ENCODE measurements at places on chromosomes 7 and 10.

GRCh38 chr10:13527864-13528122 lies 1.0 kb downstream of the BEND7 start:
- no peak for DNase-seq

DNA sequence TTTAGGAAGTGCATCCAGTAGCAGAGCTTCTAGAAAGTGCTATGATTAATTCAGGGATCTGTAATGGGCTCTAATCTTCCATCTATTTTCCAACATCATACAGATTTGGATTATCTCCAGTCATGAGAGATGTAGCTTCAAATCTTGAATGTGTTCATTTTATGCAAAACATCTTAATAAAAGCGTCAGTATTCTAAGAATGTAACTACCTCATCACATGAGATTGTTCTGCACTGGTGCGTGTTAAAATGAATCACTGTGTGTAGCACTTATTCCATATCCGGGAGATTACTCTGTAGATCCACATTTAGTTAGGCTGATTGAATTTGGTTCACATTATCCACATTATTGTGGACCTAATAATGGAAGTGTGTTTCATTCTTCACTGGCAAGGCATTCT lies 344.9 kb upstream of the CHRM2 start:
- DNase-seq = no peak

GRCh38 chr7:107758667-107759066 lies 14.7 kb downstream of the CBLL1 start:
- DNase-seq = no peak

GRCh38 chr10:123970207-123970926 lies 78.8 kb upstream of the CPXM2 start:
- no peak for DNase-seq

DNA sequence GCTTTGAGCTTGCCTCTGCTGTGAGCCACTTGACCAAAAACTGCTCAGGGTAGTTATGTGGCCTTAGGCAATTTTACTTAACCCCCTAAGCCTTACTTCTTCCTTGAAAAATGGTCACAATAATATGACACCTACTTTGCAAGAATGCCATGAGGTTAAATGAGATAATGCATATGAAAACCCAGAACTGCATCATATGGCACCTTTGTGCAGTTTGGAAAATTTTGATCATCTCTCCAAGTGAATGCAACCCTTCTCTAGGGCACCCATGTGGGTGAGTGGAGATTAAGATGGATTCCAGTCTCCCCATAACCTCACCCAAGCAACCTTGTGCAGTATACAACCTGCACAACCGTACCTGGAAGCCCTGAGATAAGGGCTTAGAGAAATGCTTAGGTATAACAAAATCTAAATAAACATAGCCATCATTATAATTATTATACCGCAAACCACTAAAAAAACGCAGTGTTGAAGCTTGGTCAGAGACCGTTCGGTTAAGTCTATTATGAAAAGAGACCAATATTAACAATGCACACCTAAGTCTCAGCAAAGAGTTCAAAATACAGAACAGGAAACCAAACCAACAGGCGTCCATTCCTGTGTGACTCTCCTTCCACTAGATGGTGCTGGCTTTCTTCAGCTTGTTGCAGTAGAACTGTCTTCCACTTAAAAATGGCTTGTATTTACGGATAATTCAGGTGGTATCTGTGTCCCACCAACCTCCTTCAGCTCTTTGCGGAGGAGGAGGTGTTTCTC lies 21.0 kb upstream of the ASB15 start:
- DNase-seq = peak; percentile 53

DNA sequence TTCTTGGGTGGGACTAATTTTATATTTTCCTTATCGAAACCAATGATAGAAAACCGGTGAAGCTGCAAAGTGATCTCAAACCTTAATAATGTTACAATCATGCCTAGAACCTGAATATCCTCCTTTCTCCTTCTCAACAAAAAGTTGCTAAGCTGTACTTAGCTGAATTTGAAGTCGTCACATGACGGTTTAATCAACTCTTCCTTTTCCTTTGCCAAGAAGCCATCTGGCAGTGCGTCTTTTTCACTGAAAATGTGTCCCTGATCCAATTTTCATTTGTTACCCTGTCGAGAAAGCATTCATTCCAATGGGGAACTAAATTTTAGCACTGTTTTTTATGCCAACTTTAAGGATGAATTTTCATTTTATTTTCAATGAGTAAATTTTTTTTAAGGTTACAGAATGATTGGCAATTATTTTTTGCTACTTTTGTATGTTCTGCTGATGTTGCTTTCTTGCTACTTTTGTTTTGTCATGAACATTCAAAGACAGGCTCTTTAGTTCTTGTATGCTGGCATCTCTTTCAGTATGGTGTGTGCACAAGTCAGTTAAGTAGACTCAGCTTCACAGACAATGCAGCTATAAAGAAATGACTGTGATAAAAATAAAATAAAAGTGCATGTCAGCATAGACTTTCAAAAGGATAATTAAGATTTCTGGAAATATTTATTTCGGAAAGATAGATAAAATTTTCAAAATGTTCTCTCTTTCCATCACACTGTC lies 980.0 kb downstream of the DNAJB9 start:
- no peak for DNase-seq

DNA sequence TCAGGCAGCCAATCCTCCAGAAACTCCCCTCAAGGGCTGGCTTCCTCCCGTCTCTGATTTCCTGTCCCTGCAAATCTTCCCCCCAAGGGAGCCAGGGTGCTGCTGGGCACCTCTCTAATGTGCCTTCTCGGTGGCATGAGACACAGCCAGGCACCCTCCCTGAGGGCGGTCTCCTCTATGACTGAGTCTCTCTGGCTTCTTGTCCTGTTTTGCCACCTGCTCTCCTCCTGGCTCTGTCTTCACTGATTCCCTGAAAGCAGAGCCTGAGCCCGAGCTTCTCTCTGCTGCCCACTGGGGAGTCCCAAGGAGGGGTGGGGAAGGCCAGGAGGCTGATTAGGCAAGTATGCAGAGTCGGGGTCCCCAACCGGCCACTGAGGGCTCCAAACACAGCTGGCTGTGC lies 60.4 kb upstream of the INSIG1 start:
- DNase-seq = no peak

DNA sequence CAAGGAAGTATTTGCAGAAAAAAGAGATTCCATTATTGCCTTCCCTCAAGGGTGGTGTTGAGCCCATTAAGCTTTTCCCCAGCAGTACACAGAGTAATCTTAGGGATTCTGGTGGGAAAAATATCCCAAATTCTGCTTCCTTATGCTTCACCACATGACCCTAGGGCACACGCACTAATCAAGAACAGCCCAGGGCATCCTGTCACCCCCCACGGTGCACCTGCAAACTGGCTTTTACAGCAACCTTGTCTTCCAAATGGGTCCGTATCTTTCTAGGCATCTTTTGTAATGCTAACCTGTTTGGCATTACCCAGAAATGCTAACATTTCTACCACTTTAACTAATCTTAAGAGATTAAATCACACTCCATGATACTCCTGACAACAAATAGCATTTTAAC lies 926 bp upstream of the C7orf33 start:
- no peak for DNase-seq

DNA sequence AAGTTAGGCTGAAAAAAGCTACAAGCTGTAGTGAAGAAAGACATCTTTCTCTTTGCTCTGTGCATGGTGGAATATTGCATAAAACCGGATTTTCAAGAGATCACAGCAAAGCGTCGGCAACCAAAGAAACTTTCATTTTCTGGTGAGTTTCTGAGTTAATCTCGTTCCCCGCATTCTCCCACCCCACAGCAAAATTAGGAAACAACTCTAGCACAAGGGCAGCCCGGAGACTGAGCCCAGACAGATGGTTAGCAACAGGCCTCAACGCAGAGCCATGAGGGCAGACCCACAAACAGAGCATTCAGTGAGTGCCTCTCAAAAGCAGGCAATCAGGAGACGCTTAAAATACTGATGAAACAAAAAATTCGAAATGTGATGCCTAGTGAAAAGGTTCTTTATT lies 396.1 kb upstream of the KLF6 start:
- DNase-seq = no peak

DNA sequence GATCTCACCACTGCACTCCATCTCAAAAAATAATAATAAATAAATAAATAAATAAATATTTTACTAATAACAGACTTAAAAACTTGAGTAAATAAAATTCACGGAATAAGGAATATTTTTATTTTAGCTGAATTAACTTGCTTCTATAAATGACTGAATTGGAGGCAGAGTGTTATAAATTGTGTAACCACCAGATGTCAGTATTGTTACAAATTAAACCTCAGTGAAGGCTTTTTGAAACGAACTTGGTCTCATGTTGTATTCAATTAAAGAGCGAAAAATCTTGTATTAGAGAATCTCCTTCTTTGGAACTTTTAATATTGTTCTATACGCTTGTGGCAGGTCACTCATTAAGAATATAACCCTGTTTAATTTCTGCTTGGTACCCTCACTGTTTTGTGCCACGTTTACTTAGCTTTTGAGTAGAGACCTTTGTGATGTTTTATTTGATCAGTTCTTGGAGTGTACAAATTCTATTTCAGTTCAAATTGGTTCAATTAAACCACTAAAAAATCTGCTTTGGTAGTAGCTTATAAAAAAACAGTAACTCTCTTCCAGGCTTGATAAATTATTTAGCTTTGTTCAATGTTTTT lies 45.6 kb upstream of the SCIN start:
- DNase-seq = peak; percentile 41

- peak; percentile 17 for DNase-seq
Observed at GRCh38 chr7:108114117-108114841, 15.9 kb downstream of the LAMB4 start.

DNA sequence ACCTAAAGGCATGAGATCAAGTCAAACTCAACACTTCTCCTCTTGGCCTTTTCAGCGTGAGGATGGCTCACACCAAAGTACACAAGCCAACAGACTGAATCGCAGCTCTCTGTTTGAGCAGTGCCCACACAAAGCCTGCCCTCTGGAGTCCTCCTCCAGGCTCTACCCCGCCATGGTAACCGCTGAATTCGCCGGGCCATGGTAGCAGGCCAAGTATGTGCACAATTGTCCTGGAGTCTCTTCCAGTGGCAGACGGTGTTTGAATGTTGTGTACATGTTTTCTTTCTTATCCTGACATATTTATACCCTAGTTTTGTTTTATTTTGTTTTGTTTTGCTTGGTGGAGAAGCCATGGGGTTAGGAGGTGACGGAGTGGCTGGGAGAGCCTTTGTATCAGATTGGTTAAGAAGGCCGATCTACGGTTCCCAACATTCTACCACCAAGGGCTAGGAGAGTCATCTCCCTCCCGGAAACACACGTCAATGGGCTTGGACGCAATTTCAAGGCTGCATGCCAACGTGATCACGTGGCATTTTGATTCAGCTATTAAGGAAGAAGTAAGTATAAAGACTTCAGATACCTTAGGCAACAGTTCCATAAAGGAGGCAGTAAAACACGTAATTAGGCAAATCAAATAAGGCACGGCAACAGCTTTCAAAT lies 12.1 kb upstream of the SHH start:
- no peak for DNase-seq

DNA sequence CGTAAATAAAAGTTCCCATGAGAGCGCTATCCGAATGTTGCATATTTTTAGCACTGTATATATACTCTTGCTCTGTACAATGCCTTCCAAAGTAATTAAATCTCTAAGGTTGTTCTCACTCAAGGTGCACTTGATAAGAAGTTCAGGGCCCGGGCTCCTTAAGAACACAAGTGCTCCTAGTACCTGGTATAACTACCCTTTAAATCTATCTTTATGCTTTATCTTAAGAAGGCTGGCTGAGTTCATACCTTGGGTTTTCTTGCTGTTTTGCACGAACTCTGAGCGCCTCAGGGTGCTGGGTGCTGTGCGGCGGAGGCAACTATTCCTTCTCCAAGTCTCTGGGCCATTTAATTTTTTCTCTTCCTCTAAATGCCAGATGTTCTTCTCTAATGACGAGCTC lies 80.4 kb downstream of the DNMBP start:
- DNase-seq = no peak

GRCh38 chr7:70886547-70886946 lies 245.4 kb upstream of the GALNT17 start:
- no peak for DNase-seq

DNA sequence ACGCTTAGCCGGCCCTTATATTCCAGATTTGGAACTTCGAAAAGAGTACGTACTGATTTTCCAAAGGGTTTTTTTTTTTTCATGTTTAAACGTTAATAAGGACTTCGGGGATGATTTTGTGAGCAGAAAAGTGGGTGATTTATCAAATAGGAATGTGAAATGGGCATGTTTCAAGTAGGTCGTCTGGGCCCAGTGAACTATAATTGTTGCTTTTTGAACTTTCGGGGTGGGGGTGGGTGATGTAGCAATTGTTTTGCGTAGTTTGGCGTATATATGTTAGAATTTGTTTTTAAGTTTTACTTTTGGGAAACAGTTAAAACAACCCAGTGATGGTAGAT lies 299 bp upstream of the PBLD start:
- DNase-seq = no peak

DNA sequence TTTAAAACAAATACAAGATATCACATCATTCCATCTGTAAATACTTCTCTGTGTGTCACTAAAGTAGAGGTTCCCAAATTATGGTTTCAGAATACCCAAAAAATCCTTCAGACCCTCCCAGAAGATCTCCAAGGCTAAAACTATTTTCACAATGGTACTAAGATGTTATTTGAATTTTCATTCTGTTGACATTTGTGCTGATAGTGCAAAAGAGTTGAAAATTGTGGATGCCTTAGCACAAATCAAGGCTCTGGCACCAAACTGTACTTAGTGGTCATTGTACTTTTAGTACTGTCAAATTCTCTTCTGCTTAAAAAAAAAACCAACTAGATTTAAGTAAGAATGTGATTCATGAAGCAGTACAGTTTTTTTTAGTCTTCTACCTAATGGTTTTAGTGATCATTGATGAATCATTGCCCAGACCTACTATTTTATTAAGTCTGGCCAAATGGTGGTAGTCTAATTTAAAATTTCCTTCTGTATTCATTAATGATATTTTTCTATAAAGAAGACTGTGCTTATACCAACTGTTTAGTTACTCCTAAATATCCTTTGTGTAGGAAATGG lies 50.5 kb downstream of the TPST1 start:
- no peak for DNase-seq

DNA sequence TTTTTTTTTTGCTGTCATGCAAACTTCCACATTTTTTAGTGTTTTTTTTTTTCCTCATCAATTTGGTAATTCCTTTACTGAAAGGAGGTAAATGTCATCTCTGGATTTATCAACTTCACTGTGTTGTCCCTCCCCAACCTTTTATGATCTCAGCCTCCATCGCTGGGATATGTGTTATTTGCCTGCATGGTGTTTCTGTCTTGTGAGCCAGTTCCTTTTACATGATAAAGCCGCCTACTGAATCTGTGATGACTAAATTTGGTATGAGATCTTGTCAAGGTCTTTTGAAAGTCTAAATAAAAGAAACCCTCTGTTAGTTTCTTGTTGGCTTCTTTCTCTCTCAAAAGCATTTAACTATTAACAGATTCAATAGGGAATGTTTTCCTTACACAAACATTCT lies 39.3 kb downstream of the TAS2R41 start:
- DNase-seq = no peak
